EH (cell line): ENCODE measurements at places on chromosomes 11 and 22.

GRCh38 chr11:504053-504993 lies 2.7 kb downstream of the RNH1 start:
- DNase-seq: peak; percentile 54

- DNase-seq: peak; percentile 81
Measured at GRCh38 chr22:24465566-24465965, 29.6 kb upstream of the UPB1 start.

DNA sequence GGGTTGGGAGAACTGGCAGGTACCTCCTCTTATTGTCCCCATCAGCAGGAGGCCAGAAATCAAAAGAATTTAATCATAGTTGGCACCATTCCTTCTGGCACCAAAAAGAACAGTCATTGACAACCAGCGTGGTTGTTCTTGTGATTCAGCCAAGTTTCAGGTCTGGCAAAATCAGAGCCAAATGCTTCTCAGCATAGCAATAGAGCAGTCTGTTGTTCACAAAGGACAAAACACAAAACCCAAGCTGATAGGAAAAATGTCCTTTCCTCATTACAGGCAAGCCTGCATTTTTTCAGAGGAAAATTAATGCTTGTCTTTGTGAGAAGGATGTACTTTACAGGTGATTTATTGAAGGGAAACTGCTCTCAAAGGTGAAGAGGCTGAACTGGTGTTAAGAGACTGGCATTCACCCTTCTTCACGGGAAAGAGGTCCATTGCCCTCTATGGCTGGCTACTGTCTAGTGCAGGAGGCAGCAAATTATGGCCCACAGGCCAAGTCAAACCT lies 241.8 kb upstream of the ARHGAP42 start:
- no peak for DNase-seq

- DNase-seq: no peak
Measured at GRCh38 chr11:122007601-122008071, 108.4 kb downstream of the BLID start.

DNA sequence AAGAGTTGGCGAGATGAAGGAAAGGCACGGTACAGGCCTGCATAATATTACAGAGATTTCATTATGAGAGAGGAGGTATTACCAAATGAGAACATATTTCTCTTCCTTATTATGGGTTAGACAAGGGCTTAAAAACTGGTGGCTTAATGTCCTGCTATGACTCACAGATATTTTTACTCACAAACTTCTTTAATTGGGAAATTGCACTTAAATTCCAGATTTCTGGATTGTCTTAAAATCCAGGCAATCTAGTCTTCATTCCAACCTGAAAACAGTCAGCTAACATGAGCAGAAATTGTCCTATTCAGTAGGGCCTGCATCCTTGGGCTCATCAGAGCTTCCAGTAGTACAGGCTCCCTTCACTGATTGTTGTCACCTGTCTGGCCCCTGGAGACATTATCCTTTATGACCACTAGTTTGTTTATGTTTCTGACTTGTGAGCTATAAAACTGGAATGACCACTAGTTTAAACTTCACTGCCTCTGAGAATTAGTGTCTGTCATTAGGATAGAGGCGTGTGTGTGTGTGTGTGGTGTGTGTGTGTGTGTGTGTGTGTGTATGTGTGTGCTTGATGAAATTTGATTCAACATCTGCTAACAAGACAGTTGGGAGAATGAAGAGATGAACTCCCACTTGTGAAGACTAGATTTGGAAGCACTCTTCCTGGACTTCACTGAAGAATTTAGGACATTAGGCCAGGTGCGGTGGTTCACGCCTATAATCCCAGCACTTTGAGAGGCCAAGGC lies 25.1 kb downstream of the DBX1 start:
- DNase-seq: peak; percentile 61
